Gastroesophageal sphincter (tissue), 4 donors: ENCODE measurements at places on chromosomes 1 and 21. TPM values are rescaled to one million over a fixed set of nuclear protein-coding genes. Genes with fewer than 3 reads are reported as not detected.

Gene CRP
- not detected for total RNA-seq

Gene BCL2L15
- not detected for total RNA-seq

Gene FABP3
- total RNA-seq, result 32.2 TPM

- no peak for ATAC-seq
Measured at GRCh38 chr1:92037400-92037799, 7.6 kb downstream of the EPHX4 start.

DNA sequence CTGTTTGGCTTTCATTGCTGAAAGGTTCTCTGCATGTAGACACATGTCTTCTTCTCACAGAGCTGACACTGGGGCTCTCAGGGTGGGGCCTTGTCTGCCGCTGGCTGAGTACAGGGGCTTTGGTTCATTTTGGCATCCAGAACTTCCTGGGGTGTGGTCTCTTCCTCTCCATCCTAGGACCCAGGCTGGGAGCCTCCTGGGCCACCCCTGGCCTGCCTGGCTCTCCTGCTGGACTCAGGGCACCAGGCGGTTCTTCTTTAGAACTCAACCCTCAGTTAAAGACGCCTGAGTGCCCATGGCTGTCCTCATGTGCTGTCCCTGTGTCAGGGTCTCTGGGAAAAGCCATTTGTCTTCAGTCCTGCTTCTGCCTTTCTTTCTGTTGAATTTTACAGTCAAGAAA lies 5.5 kb upstream of the KRTAP10-5 start:
- no peak for ATAC-seq

Gene TNFAIP8L2
- 4.0 TPM for total RNA-seq

DNA sequence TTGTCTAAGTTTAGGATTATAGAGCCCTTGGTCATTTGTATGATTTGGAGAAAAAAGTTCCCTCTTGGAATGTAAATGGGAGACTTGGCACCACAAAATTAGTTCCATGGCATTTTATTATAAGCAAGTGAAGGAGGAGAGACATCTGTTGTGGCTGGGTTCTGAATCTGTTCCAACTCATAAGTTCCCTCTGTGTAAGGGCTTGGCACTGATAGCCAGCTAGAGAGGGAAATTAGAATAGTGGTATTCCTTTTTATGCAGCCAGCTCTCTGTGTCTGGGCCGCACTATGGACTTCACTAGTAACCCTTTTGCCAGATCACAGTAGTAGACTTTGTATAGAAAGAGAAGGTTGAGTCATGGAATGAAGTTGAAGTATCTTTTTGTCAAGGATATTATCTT lies 31.1 kb downstream of the GNAI3 start:
- no peak for ATAC-seq
